ENCODE measurements at places on chromosomes 7 and 10.

DNA sequence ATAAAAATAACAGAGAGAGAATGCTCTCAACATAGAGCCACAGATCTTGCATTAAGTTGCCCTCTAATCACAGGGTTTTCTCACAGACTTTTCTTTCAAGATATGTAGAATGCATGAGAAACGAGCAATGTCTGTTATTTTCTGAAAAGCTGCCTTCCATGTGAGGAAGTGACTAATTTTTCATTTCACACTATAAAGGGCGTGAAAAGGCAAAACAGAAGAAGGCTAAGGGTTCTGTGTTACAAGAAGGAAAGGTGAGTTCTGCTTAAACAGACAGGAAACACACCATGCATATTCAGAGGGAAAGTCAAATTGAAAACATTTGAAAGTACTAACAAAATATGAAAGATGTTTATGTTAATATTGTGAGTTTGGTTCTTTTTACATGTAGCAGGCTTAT is 189.2 kb downstream of the SEMA3D start:
- no peak for DNase-seq

- DNase-seq = no peak
These were observed 58.7 kb downstream of the MINDY3 start for GRCh38 chr10:15801641-15802040.

GRCh38 chr7:85185424-85186082 is 1.3 kb downstream of the SEMA3D start:
- no peak for DNase-seq

DNA sequence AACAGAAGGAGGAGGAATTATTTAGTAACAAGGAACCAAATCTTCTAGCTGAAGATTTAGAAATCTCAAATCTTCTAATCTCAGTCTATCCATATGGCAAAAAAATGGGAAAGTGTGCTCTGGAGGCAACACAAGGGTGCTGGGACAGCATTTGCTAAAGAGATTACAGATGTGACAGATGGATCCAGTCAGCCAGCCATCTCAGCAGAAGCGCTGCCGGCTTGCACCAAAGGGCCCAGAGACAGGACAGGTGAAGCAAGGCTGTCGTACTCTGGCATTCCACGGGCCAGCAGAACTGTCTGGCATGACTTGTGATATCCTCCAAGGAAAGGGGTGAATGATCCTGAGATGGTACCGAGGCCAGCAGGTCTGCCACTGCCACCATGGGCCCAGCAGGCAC is 45.7 kb upstream of the GJD4 start:
- no peak for DNase-seq

DNA sequence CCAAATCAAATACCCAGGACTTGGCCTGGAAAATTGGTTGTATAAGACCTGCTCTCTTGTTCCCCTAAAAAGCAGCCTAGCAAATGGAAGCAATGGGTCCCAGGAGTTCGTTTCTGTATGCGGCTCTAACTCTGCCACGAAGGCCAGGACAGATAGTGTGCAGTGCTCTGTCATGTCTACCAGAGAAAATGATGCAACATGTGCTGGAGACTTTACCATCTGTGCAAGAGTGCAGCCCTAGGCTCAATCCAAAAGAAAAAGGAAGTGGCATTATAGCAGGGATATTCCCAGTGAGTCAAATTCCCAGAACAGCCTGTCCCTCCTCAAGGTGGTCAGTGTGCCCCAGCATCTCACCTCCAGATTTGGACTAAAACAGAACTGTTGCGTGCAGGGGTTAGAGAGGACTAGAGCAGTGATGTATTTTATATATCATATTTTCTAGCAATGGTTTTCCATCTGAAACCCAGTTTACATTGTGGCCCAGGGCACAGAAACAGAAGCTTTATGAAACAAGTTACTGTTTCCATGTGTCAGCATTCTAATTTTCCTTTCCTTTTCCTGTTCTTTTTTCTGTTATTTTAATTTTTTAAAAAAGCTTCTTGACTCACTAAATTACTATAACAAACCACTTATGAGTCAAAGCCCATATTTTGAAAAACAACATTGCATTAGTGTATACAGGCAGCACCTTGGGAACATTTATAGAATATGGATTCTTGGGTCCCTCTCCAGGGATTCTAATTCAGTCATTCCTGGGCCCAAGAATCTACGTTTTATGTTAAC is 311.2 kb downstream of the RNLS start:
- no peak for DNase-seq

GRCh38 chr7:92633211-92633906 is 43.2 kb upstream of the FAM133B start:
- no peak for DNase-seq

- DNase-seq = no peak
These were observed 33.5 kb upstream of the PDZD8 start for GRCh38 chr10:117408436-117409384.

DNA sequence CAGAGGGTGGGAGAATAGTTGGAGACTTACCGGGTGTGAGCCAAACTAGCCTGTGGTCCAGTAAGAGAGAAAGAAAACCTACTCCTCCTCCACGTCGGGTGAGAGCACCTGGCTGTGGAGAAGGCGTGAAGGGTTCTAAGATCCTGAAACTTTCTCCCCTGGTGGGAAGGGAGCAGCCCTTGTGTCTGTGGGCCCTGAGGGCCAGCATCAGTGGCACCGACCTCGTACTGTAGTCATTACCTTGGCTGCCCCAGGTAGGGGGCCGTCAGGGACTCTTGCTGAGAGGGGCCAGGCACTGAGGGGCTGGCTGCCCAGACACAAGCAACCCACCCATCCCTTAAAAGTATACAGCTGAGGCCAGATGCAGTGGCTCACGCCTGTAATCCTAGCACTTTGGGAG is 69.5 kb upstream of the LOXL4 start:
- DNase-seq = no peak

- no peak for DNase-seq
These were observed 44.9 kb downstream of the IKZF1 start for GRCh38 chr7:50349399-50349798.

DNA sequence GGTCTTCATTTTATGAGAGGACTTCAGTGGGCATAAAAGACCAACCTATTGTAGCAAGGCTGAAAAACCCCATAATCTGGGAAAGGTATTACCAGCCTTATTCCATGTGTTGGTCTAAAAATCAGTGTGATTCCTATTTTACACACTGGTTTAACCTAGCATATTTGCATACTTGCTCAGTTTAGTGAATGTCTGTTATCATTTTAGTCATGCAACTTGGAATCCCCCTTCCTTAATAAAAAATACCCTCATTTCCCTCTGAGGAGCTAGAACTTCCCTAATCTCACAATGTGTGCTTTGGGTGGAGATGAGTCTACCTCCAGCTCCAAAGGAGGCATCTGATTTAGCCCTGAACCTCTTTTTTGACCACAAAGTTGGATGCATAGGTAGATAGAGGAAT is 312.8 kb upstream of the SORCS1 start:
- DNase-seq = no peak

DNA sequence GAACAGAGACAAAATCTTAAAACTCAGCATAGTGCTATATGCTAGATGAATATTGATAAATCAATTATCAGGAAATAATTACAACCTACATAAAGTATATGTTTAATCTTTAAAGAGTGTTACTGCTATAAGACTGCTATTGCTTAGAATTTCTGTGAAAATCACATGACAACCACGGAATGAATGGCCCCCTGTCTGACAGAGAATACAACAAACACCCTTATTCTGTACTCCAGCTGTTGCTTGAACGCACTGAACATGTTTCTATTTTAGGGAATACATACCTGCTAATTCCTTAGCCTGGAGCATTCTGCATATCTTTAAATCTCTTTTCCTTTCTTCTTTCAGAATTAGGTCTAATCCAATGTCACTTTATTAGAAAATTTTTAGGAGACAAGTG is 452.4 kb upstream of the PHF14 start:
- DNase-seq = no peak

DNA sequence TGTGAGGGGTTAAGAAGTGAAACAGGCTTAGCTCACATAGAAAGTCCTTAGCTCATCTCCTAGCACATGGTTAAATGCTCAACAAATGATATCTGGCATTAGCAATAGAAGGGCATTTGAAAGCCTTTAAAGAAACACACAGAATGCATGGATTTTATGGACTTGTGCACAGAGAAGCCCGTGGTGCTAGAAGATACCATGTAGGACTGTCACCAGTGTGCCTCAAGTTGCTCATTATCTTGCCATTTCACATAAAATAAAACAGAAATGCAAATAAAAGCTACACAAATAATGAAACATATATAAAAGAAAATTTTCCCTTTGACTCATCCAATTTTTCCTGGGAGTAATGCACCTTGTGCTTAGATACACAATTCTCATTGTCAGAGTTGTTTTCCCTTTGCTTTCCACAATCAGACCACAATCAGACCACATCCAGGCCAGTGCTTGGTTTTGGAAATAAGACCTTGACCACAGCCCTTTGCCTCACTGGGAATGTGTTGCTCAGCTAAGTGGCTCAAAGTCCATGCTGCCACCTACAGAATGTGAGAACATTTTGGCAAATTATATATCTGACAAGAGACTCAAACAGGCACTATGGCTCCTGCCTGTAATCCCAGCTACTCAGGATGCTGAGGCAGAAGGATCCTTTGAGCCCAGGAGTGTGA is 9.5 kb upstream of the WDR11 start:
- no peak for DNase-seq

GRCh38 chr10:133379801-133380666 is 972 bp downstream of the PAOX start:
- DNase-seq = no peak

DNA sequence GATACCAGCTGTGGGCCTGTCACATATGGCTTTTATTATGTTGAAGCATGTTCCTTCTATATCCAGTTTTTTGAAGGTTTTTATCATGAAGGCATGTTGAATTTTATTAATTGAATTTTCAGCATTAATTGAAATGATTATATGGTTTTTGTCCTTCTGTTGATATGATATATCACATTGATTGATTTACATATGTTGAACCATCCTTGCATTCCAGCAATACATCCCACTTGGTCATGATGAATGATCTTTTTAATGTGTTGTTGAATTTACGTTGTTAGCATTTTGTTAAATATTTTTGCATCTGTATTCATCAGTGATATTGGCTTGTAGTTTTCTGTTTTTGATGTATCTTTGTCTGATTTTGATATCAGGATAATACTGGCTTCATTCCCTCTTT is 21.2 kb downstream of the PRSS37 start:
- no peak for DNase-seq

DNA sequence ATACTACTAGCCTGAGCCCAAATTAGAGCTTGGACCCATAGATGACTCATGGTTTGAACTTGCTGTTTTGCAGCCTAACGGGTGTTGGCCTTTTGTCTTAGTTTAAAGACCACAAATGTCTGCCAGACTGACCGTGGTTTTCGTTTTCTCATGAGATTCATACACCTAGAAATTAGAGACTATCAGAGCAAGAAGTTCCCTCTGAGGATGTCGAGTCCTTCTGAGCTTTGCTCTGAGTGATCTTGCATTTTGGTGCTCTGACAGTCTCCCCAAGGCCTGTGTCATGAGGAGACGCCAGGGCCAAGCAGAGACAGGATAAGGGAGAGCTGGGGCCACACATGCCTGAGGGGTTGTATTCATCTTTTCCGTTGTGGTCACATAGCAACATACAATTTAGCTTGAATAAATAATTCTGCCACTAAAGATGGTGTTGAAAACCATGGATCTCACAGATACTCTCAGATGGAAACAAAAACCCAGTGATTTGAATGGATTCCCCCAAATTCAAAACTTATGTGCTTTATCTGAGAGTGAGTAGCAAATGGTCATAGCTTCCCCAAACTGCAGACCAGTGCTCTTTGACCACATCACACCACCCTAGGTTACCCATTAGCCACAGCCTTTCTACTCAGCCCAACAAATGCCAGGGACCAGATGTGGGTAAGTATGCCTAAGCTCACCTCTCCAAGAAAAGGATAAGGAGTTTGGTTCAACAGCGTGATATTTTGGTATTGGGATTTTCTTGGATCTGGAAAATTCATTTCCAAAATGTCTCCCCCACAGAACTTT is 762.0 kb upstream of the IGFBP3 start:
- DNase-seq = no peak

DNA sequence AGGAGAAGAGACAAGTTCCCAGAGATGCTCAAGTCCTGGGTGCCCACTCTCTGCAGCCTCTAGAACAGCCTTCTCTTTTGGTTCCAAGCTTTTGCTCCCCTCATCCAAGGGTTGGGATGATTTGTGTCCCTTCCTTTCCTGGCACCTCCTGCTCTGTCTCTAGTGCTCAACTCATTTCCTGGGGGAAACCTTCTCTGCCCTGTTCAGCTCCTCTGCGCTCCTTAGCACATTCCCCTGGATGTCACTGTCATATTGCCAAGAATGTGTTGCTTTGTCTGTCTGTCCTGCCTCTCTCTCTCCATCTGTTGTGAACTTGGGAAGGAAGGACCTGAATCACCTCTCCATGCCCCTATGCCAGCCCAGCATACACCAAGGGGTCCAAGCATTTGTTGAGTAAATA is 5.1 kb upstream of the LBX1 start:
- DNase-seq = no peak

GRCh38 chr7:13165854-13166253 is 478.4 kb downstream of the ARL4A start:
- no peak for DNase-seq

GRCh38 chr10:86368987-86369386 is 2.4 kb upstream of the GRID1 start:
- no peak for DNase-seq

DNA sequence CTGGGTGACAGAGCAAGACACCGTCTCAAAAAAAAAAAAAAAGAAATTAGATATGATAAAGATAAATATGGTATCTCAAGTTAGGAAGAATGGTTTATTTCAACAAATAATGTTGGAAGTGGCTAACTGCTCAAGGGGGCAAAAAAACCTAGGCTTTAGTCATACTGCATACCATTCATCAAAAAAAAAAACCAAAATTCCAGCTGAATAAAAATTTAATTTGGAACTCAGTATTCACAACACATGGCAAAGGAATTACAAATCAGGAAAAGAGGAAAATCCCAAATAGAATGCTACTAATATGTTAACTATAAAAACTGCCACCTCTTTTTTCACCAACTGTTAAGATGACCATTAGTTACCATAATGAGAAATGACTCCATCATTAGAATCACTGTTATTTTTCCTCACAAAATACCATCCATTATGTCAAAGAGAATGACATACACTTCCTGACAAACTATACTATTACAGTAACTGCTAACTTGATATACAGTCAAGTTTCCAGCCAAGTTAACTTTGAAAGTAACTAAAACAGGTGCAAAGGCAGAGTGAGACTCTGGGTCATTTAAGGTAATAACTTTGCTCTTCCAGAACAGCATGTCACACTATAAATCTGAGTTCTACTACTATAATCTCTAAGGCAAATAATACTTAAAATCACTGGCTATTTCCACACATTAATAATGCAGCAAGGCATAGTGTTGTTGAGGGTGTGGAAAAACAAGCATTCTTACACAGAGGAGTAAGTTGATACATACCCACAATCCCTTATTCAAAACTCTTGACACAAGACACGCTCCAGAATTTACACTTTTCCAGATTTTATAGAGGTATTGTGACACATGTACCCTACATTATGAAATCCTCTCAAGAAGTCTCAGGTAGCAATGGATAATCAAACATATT is 10.2 kb downstream of the KBTBD2 start:
- DNase-seq = no peak

DNA sequence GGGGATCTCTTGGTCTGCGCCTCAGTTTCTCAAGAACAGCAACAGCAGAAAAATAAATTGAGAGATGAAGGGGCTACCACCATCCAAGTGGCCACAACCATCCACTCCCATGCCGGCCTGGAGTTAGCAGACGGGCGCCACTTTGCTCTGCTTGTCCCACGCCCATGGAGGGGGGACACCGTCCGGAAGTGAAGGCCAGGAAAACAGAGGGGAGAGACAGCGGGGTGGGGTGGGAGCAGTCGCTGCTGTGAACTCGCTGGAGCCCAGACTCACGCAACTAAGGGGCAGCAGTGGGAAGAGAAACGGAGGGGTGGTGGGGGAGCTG is 135.4 kb downstream of the KIF20B start:
- DNase-seq = no peak

GRCh38 chr10:43258211-43258561 is 8.7 kb downstream of the RASGEF1A start:
- no peak for DNase-seq

Measured in T-helper 2 cell (primary cell).